ENCODE measurements at places on chromosomes 6 and 20. TPM values are rescaled to one million over a fixed set of nuclear protein-coding genes. Genes with fewer than 3 reads are reported as not detected.
A peak's percentile ranks its signal among the peaks of the same experiment; 100 is the strongest.

DNA sequence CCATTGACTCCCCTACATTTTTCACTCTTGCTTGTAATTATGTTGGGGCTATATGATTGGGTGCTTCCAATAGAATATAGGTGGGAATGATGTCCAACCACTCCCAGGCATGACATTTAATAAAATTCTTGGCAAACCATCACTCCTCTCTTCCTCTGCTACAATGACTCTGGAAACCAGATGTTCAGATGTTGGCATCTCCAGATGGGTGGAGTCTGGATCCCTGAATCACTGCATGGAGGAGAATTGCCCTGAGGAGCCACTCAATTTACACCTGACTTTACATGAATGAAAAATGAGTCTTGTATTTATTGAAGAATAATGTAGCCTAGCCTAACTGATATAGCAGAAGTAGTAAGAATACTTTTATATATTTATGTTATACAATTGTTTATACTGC, 306.7 kb upstream of the SUPT3H start:
- no peak for DNase-seq

GRCh38 chr20:40251284-40251932, 437.6 kb downstream of the MAFB start:
- peak; percentile 24 for DNase-seq

GRCh38 chr6:81694207-81694606, 58.3 kb downstream of the TENT5A start:
- no peak for DNase-seq

RRAGD gene
- 0.76 TPM for total RNA-seq

PPP1R14C gene
- not detected for total RNA-seq

DCDC2 gene
- not detected for total RNA-seq

DNA sequence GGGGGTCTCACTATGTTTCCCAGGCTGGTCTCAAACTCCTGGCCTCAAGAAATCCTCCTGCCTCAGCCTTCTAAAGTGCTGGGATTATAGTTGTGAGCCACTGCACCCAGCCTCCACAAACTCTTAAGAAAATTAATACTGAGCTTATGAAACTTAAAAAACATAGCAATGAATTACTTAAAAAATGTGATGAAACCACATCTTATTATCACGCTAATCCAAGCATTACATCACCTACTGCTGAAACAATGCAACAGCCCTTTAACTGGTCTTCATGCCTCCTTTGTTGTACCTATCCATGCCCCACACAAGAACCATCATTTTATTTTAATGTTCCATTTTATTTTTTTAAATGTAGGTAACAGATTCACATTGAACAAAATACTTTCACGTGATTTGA, 24.9 kb downstream of the SESN1 start:
- no peak for DNase-seq

DNA sequence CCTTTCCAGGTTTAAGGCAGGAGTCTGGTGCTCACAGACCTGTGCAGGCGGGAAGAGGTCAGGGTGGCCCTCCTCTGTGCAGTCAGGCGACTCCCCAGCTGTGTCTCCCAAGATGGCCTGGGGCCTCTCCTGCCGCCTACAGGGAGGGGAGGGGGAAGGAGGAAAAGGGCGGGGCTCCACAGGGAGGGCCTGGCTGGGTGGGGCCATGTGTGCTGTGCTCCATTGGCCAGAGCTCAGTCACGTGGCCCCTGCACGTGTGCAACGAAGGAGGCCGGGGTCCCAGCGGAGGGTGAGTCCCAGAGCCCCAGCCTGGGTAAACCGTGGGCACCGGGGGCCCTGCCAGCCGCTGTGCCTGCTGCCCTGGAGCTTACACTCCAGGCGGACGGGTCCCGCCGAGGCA, 211.6 kb downstream of the ZDHHC14 start:
- no peak for DNase-seq

DNA sequence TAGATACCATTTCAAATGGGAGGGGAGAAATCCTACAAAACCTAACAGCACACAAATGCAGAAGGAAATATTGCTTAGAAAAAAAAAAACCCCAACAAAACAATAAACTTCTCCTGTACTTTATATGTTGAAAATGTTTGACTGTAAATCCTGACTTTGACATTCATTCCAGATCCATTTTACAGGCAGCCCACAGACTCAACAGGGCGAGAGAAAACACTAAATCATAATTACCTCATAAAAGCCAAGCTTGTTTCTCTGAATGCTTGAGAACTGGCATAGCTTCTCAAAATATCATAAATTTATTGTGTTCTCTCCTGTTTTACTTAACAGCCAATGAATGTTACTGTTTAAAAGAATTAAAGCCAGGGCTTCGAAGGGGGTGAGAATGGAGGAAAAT, 273.2 kb downstream of the CD83 start:
- no peak for DNase-seq

GRCh38 chr6:166448432-166448831, 65.7 kb upstream of the MPC1 start:
- DNase-seq, result no peak

DNA sequence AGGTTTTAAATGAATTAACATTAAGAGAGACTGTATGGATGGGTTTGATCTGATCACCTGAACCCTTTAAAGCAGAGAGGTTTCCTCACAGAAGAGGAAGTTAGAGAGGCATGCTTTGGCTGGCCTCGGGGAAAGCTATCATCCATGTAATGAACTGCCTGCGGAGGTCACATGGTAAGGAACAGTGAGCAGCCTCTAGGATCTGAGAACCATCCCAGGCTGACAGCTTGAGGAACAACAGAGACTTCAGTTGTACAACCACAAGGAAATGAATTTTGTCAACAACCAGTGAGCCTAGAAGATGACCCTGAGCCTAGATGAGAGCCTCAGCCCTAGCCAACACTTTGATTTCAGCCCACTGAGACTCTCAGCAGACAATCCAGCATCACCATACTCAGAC, 2.9 kb upstream of the COL21A1 start:
- DNase-seq, result no peak

BPIFA2 gene
- not detected for total RNA-seq

ID4 gene
- total RNA-seq, result under 0.01 TPM

GRCh38 chr6:53921639-53922038, 126.8 kb downstream of the LRRC1 start:
- DNase-seq, result no peak

DNA sequence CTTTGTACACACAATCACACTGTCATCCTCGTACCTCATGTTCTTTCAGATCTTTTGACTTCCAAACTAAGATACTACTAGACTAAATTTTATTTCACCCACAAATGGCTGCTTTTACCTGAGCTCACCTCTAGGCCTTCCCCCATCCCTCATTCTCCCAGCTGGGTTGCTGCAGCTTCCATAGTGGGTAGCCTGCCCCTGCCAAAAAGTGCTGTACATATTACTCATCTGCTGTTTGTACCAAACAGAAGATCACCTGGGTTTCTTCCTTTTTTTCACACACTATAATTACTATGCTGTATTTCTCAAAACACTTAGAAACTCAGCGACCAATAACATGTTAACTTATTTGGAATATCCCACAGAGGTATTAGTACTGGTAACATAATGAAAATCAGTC, 267.6 kb upstream of the PRDM1 start:
- no peak for DNase-seq

- DNase-seq, result no peak
These were observed 101.9 kb downstream of the CD109 start for GRCh38 chr6:73797861-73798260.

GRCh38 chr6:71478834-71479541, 190.4 kb downstream of the OGFRL1 start:
- DNase-seq, result peak; percentile 91

DYNLRB1 gene
- total RNA-seq, result 58.9 TPM

DNA sequence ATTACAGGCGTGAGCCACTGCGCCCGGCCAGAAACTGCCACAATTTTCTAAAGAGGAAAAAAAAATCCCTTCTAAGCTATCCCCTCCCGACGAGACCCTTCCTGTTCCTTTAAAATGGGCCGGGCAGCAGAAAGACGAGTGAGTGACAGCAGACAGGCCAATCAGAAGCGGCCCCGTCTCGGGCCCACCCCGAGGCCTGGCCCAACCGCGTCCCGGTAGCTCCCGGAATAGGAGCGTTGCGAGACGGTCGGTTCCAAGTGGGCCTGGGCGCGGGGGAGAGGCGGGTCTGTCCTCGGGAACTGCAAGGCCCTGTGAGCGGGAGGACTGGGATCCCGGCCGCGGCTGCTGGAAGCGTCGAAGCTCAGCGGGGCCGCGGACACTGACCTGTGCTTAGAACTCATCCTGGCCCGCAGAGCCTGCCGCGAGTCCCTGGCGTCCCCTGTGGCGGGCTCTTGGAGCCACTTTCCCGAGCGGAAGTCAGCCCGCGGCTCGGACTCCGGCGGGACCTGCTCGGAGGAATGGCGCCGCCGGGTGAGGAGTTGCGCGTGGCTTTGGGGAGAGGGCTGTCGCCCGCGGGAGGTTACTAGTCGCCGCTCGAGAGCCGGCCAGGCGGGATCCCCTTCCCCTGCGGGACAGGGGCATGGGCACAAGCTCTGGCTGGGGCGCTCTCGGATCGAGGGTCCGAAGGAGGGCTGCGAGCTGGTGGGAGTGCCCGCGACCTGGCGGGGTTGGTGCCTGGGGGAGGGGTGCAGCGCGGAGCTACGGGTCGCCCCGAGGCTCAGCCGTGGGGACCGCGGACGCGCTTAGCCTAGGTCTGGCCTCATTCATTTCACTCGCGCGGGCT, at the start of the genes MROH8 and RPN2:
Gene MROH8 (minus strand): TSS at position 710 of the 844 bp plus-strand sequence.
Gene RPN2 (plus strand): TSS at position 492 of the 844 bp plus-strand sequence. CDS start 27 bp downstream, at position 519.
- DNase-seq, result peak; percentile 99

TREM1 gene
- not detected for total RNA-seq

- DNase-seq, result no peak
These were observed 3.2 kb downstream of the PCMT1 start for GRCh38 chr6:149752600-149753373.

DNA sequence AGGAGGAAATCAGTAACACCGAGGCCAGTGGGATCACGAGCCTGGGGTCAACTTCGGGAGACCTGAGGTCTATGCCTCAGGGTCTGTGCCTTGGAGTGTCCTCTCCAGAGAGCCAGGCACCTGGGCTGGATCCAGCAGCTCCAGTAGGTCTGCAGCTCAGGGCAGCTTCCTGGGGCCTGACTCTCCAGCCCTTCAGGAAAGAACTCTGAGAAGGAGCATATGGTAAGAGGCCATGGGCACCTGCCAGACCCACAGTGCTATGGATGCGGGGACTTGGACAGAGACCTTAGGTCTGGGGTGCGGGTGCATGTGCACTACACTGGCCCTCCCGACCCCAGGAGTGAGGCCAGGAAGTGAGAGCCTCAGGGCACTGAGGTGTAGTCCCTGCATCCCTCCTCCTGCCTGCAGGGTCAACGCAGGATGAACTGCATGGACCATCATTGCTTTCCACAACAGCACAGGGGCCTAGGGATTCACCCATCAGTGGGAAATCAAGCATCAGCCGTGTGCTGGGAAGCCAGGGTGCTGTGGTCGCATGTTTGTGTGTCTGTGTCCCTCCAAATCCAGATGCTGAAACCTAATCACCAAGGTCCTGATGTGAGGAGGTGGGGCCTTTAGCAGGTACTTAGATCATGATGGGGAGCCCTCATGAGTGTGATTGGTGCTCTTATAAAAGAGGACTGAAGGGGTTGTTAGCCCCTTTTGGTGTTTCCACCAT, 210.9 kb upstream of the CST7 start:
- DNase-seq, result no peak

CALHM4 gene
- total RNA-seq, result 0.13 TPM

UBD gene
- 91.9 TPM for total RNA-seq

GRCh38 chr20:12815778-12816408, 192.9 kb upstream of the SPTLC3 start:
- no peak for DNase-seq

DNA sequence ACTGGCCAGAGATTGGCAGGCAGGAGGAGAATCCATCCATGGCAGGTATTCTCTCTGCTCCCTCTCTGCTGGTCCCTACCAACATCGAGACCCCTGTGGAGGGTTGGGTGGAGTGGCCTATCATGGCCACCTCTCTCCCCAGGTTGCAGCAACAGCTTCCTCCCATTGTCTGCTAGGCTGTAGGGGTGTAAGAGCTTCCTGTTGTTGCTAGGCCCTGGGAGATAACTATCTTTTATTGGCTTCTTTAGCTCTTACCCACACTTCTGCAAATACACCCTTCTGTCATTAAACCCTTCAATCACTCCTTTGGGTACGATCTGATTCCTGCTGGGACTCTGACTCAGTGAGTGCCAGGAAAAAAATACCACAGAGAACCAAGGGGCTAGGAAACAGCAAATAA, 66.6 kb upstream of the FAM184A start:
- DNase-seq, result peak; percentile 59

DNA sequence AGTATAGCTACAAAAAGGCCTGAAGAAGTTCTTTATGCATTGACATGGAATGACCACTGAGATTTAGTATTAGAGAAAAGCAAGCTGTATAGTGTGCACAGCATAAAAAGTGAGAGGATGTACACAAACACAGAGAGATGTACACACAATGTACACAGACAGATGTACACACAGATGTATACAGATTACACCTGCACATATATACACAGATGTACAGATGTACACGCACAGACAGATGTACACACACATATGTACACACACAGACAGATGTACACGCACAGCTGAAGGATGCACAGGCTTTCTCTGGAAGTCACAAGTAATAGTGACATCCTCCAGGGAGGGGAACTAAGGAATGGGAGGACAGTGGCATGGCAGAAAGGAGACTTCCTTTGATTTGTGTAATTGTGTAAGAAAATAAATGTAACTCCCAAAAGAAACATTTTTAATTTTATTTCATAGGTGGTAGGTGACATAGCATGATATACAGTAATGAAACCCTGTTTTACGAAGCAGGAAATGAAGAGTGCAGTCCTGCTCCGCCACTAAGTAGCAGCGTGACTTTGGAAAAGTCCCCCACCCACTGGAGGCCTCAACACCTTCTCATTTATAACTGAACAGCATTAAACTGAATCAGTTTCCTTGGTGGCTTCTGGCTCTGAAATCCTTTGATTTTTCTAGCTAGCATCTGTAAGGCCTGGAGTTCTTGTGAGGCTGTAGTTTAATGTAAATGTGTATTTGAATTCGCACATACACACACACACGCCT, 14.1 kb downstream of the NFATC2 start:
- no peak for DNase-seq

VPS52 gene
- total RNA-seq, result 26.6 TPM

Data from dermis microvascular lymphatic vessel endothelial cell (primary cell).